ENCODE measurements at places on chromosomes 7 and 10.
A peak's percentile ranks its signal among the peaks of the same experiment; 100 is the strongest.

DNA sequence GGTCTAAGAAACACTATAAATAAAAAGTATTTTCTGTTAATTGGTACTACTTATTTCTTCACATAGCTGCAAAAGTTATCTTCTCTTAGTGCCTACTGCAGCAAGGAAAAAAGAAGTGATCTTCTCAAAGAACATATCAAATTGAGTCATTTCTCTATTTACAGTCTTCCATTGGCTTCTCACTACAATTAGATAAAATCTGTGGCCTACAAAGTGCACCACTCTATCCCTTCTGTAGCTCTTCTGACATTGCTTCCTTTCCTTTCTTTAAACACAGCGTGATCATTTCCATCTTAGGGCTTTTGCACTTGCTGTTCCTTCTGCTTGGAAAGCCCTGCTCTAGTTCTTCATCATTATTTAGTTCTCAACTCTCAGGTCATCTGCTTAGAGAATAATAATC, 44.7 kb downstream of the MXI1 start:
- no peak for DNase-seq

- DNase-seq: no peak
Measured at GRCh38 chr7:118183428-118183785, 557 bp upstream of the LSM8 start.

DNA sequence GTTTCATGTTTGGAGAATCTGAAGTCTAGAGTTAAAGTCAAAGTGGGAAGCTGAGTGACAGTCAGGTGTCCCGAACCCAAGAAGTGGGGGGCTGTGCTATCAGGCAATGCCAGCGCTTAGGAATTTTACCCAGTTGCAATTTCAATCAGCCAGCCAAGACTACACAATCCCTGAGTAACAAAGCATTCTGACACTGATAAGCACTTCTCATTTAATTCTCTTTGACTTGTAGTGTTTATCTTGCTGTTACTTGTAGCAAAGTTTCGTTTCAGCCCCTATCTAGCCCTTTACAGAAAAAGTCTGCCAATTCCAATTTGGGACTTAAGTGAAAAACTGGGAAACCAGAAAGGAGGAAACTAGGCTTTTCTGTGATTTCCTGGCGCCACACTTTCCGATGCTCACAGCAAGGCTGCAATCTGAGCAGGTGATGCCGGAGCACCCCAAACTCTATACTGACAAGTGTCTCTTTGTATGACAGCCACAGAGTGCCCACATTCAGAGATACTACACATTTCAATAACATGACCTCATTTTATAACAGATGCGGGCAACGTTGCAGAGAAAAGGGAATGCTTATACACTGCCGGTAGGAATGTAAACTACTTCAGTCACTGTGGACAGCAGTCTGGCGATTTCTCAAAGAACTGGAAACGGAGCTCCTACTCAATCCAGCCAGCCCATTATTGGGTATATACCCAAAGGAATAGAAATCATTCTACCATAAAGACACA, 61.0 kb downstream of the ITIH5 start:
- peak; percentile 34 for DNase-seq

- no peak for DNase-seq
Measured at GRCh38 chr10:120505056-120505455, 48.0 kb downstream of the PLPP4 start.

DNA sequence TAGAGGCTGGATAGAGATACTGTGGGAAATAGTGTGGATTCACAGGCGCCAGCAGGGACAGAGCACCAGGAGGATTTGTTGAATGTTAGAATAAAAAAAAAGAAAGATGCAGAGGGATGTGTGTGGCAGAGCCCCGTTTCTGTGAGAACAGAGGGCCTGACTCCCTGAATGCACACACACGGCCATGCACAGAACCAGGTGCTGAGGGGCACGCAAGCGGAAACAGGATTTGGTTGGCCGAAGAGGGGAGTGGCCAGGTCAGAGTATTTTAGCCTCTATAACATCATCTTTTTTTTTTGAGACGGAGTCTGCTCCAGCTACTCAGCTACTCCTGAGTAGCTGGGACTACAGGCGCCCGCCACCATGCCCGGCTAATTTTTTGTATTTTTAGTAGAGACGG, 21.9 kb downstream of the IQCE start:
- no peak for DNase-seq

- DNase-seq: peak; percentile 50
Measured at GRCh38 chr7:28036696-28037095, 143.9 kb downstream of the JAZF1 start.

- no peak for DNase-seq
Measured at GRCh38 chr10:55283031-55283430, 482.0 kb upstream of the PCDH15 start.

DNA sequence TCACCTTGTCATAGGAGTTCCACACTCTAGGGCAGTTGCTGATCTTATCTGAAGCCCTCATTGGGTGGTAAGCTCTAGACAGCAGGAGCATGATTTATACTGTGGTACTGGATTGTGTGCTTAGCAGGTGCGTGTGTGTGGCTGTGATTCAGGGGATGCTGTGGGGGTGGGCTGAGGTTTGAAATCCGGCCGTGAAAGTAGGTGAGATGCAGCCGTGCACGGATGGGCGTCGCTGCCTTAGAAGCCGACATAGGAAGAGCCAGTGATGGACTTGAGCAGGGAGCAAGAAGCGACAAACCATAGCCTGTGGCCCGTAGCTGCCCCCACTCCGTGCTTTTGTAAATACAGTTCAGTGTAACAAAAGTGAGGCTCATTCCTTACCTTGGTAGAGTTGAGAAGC, 38.2 kb downstream of the PROSER2 start:
- no peak for DNase-seq

DNA sequence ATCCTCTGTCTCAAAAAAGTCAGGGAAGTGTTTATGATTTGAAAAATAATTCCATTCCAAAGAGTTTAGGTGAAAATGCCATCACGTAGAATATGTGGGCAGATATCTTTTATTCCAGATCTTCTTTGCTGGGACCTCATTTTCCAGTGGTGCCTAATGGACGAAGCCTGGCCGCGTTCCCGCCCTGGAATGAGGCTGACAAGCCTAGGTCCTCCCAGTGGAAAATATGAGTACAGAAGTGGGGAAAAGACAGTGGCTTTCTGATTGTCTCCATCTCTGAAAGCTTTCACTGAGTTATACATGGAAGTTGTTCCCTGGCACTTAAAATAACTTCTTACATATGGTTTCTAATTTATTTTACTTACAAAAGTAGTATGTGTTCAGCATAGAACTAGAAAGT, 139.4 kb downstream of the TACC2 start:
- DNase-seq: peak; percentile 23

DNA sequence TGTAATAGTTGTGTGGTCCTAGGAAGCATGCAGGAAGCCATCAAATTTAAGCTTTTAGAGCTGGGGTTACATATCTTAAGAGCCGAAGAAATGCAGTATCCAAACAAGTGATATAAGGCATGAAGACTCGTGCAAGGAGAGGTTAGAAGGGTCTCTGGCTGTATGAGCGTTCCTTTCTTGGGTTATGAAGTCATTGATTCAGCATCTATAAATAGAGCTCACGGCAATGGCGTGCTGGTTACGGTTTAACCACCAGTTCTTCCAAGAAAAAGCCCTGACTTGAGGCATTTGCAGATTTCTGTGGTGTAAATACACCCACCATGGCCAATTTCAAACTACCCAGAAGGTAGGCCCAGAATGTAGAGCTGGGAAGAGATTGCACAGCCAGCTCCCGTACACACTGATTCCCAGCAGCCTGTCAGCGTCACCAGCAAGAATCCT, 72.0 kb upstream of the KAT6B start:
- no peak for DNase-seq

DNA sequence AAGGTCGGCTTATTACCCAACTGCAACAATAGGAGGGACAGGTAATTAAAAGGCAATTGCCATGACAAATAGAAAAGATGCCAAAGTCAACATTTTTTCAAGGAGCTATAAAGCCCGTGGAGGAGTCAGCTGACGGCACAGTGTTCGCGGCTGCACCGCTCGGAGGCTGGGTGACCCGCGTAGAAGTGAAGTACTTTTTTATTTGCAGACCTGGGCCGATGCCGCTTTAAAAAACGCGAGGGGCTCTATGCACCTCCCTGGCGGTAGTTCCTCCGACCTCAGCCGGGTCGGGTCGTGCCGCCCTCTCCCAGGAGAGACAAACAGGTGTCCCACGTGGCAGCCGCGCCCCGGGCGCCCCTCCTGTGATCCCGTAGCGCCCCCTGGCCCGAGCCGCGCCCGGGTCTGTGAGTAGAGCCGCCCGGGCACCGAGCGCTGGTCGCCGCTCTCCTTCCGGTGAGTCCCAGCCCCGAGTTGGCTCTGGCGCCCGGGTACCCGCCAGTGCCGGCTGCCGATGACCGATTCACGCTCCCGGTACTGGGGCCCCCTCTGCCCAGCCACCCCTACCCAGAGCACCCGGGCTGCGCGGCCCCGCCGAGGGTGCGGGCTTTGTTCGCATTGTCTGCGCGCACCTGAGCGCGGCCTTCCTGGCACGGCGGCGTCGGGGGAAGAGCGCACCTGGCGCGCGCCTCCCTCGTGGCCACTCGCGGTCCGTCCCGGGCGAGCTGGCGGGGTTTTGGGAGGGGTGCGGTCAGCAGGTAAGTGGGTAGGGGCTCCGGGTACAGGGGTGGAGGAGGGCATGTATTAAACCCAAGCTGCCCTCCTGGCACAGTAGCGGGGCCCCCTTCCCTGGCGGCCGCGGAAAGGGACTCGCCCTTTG, at the start of gene VWA2:
Gene VWA2 (plus strand): TSS at position 138 of the 877 bp plus-strand sequence. CDS start 9,460 bp downstream, outside the sequence.
- peak; percentile 42 for DNase-seq
